ENCODE measurements at places on chromosomes 5 and 9.

- peaks cover 9% of the 10 kb centered on the region for H3K4me1 ChIP-seq
- H3K27ac ChIP-seq: no peak overlapping the region
- no peak overlapping the region for H3K4me3 ChIP-seq
- no peaks in the 10 kb centered on the region for H3K36me3 ChIP-seq
Measured at GRCh38 chr5:31967461-31967860, 206.7 kb downstream of the GOLPH3 start.

DNA sequence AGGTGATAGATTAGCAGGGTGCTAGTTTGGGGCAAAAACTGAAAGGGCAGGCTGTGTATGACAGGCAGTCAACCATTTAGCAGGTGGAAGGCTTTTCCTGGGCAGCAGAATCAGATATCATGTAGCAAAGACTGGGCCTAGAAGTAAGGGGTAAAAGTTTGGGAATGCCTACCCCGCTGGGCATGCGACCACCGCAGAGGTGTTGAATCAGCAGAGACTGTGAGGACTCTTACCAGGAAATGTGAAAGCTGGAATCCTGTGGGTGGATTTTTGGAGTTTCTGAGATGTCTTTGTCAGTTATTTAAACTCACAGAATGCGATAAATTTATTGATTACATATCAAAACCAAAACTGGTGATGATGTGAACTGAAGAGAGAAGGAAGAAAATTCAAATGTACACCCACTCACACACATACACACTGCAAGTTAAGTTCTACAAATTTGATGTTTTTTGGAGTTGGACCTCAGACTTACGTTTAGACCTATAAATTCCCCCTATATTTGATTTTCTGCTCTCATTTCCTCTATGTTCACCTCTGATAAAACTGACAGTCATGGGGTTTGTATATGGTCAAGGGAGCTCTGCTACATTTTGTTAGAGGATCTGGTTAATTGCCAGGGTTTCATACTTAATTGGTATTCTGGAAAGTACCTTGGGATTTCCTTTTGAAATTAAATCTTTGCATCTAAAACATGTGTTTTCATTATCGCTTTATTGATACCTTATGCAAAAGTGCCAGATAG lies 333.6 kb downstream of the CSNK1G3 start:
- no peak overlapping the region for H3K4me3 ChIP-seq
- no peak for DNase-seq
- H3K27ac ChIP-seq: peak overlapping the region; percentile 79
- H3K27me3 ChIP-seq: no peaks in the 10 kb centered on the region

DNA sequence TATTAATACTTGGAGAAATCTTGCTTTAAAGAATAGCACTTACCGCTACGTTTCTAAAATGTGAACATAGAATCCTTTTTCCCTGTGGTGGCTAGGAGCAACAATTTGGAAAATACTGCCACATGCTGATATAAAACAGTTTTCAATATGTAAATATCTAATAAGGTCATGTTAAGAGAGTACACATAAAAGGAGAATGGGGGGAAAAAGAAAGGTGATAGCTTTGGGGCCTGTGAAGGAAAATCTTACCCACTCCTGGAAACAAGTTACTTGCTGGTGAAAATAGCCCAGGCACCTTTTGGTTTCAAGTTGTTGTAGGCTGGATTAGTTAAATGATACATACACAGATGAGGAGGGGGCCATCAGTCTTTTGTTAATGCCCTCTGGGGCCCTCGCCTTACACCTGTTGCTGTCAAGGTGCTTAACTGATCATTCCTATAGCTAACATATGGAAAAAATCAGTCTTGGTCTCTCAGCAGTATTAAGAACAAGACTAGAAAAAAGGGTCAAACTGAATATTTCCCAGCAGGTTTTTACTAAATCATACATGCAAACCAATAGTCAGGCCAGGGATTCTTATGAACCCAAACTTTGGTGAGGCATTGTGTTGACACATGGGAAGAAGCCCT lies 24.1 kb downstream of the FYB1 start:
- no peak overlapping the region for H3K4me3 ChIP-seq
- no peaks in the 10 kb centered on the region for H3K27me3 ChIP-seq
- no peaks in the 10 kb centered on the region for H3K36me3 ChIP-seq
- H3K27ac ChIP-seq: no peak overlapping the region

DNA sequence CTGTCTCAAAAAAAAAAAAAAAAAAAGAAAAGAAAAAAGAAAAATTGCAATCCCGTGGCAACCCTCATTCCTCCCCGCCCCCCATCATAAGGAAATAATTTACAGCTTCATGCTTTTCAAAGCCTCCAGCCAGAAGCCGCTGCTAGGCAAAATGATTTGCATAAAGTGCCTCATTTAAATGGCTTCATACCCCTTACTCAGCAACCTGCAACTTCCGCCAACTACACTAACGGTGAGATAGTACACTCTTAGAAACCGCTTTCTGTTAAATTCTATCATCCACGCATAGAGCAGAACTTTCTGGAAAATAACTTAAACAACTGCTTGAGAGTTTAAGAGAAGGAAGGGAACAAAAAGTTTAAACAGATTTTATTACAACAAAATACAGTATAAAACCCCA lies 17.8 kb downstream of the SERINC5 start:
- H3K27me3 ChIP-seq: no peaks in the 10 kb centered on the region
- H3K27ac ChIP-seq: no peak overlapping the region
- no peaks in the 10 kb centered on the region for H3K36me3 ChIP-seq
- no peak for DNase-seq
- H3K4me1 ChIP-seq: peaks cover 14% of the 10 kb centered on the region
- H3K4me3 ChIP-seq: no peak overlapping the region

DNA sequence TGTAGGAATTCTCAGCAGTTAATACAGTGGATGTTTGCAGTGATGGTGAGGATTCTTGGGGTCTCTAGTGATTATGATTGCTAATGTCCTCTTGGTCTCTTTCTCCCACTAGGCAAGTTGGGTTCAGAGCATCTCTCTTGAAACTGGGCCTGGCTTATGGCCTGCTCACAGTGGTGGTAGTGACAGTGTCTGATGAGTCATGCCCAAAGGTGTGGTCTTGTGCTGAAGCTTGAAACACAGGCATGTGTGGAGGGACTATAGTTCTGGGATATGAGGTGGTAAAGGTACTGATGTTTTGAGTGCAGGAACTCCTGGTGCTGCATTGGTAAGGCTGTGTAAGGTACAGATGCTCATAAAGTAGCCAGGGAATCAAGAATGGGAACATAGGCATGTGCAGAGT lies 231.1 kb downstream of the FAM170A start:
- H3K4me1 ChIP-seq: no peaks in the 10 kb centered on the region
- DNase-seq: no peak
- no peak overlapping the region for H3K4me3 ChIP-seq
- no peaks in the 10 kb centered on the region for H3K36me3 ChIP-seq

GRCh38 chr5:87136096-87136495 lies 131.6 kb upstream of the RASA1 start:
- H3K4me1 ChIP-seq: no peaks in the 10 kb centered on the region
- no peak overlapping the region for H3K27ac ChIP-seq
- no peaks in the 10 kb centered on the region for H3K27me3 ChIP-seq
- DNase-seq: no peak
- no peak overlapping the region for H3K4me3 ChIP-seq

- DNase-seq: no peak
- H3K27ac ChIP-seq: peak overlapping the region; percentile 67
- peaks cover 50% of the 10 kb centered on the region for H3K4me1 ChIP-seq
Measured at GRCh38 chr9:97521576-97522333, 20.3 kb downstream of the TMOD1 start.

- no peak overlapping the region for H3K27ac ChIP-seq
- H3K27me3 ChIP-seq: no peaks in the 10 kb centered on the region
- H3K36me3 ChIP-seq: no peaks in the 10 kb centered on the region
- DNase-seq: no peak
- no peaks in the 10 kb centered on the region for H3K4me1 ChIP-seq
Measured at GRCh38 chr5:100469767-100470166, 65.4 kb upstream of the FAM174A start.

- H3K4me1 ChIP-seq: no peaks in the 10 kb centered on the region
- no peaks in the 10 kb centered on the region for H3K27me3 ChIP-seq
- no peak for DNase-seq
- H3K36me3 ChIP-seq: no peaks in the 10 kb centered on the region
- H3K27ac ChIP-seq: no peak overlapping the region
- H3K4me3 ChIP-seq: no peak overlapping the region
Measured at GRCh38 chr5:109857405-109858031, 167.8 kb downstream of the MAN2A1 start.

DNA sequence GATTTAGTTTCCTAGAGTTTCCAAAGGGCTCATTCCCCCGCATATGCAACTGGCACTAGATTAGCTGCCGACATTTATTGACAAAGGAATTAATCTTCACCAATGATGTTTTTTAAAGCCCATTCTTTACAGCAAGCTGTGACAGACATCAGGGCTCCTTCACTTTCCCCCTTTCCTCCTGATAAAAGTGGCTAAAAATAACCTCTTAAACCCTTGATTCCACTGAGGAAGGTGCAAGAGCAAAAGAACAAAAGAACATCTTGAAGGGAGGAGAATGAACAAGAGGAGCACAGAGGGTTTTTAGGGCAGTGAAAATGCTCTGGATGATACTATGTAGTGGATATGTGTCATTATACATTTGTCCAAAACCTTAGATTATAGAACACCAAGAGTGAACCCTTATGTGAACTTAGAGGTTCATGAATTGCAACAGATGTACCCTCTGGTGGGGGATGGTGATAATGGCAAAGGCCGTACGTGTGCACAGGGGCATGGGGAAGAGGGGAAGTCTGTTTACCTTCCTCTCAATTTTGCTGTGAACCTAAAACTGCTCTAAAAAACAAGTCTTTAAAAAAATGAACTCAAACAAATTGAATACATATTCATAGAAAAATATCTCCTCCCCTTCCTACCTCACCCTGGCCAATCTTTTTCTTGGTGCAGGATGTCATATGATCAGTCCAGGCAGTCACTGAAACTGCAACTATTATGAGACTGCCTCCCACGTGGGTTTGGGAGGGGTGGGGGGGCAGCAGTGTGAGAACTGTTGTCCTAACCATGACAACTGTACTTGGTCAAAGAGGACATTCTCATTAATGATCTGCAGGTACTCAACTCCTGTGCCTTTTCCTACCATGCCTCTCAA lies 83.0 kb downstream of the MARCHF3 start:
- H3K4me1 ChIP-seq: peaks cover 37% of the 10 kb centered on the region
- H3K36me3 ChIP-seq: no peaks in the 10 kb centered on the region
- no peak for DNase-seq
- H3K4me3 ChIP-seq: no peak overlapping the region

DNA sequence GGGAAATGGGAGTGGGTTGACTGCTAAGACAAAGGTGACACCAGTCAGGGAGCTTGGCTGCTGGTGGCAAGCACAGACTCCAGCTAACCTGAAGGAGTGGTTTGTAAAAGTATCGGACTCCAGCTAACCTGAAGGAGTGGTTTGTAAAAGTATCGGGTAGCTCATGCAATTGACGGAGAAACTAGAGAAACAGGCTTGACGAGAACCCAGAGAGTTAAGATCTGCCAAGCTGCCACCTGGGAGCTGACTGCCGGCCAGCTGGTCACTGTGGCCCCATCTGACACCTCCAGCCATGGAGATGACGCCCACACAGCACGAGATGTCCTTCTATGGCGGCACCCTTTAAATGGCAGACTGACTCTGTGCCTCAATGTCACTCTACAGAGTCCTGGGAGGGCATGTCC lies 28.3 kb upstream of the CRB2 start:
- no peak for DNase-seq
- no peak overlapping the region for H3K4me3 ChIP-seq
- H3K27ac ChIP-seq: no peak overlapping the region
- H3K36me3 ChIP-seq: no peaks in the 10 kb centered on the region
- no peaks in the 10 kb centered on the region for H3K27me3 ChIP-seq
- peaks cover 5% of the 10 kb centered on the region for H3K4me1 ChIP-seq

DNA sequence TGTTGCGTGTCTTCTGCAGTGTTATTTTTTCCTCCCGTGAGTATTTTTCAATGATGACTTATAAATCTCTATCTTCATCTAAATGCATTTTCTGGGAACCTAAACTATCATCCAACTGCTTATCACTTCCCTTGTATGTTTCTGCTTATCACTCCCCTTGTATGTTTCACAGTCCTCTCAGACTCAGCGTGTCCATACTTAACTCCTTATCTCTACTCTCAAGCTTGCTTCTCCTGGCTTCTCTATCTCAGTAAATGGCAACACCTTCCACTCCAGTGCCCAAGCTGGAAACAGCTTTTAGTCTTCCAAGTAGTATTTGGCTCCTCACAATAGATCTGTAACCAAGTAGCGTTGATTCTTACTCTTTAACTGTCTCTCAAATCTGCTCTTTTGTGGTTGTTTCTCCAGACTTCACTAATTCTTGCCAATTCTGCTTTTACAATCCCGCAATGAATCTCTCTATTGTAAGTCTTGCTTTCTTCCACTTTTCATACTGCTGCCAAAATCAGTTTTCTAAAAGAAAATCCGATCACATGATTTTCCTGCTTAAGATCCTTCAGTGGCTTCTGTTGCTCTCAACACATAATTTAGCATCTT lies 33.8 kb upstream of the TXNDC8 start:
- no peaks in the 10 kb centered on the region for H3K36me3 ChIP-seq
- H3K4me3 ChIP-seq: no peak overlapping the region
- peaks cover 4% of the 10 kb centered on the region for H3K27me3 ChIP-seq

DNA sequence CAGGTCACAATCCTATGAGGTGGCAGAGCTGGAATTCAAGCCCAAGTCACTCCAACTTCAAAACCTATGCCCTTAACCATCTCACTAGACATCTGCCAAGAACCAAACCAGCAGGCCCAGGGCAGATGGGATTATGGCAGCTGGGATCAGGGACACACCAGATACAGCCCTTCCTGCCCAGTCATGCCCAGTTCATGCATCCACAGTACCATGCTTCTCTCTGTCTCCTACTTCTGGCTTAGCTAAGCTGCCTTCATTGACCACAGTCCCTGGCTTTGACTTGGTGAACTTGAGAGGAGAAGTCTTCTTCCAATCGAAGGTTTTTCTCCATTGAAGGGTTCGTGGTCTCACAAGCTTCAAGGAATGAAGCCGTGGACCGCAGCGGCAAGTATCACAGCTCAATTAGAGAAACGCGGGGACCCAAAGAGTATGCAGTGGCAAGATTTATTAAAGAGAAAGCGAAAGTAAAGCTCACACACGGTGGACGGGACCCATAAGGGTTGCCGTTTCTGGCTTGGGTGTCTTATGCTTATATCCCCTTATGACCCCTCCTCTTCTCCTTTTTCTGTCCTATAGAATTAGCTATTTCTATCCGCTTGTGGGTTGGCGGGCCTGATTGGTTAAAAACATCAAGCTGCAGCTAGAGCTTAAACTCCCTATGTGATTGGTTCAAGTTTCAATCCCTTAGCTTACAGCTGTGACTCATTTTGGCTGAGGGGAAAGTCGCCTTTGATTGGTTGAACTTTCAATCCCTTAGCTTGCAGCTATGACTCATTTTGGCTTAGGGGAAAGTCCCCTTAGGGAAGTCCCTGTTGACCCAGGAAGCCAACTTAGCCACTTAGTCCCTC lies 101.2 kb downstream of the TRIM36 start:
- H3K4me1 ChIP-seq: no peaks in the 10 kb centered on the region
- no peaks in the 10 kb centered on the region for H3K36me3 ChIP-seq
- no peak overlapping the region for H3K4me3 ChIP-seq
- peak; percentile 8 for DNase-seq
- H3K27ac ChIP-seq: no peak overlapping the region

DNA sequence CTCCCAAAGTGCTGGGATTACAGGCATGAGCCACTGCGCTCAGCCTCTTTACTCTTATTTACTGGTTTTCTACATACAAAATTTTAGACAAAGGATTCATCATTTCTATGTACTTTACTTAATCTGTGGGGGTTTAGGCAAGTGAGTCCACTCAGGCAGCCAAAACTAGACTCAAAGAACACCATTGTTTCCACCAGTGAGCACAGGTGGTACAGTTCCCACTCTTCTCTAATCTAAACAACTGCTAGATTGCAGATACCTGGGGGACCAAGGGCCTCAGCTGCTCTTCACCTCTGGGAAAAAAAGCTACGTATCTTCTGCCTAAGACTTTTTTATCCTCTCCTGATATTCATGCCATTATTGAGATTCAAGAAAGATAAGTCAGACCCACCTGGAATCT lies 260.1 kb downstream of the EBF1 start:
- no peaks in the 10 kb centered on the region for H3K36me3 ChIP-seq
- H3K4me3 ChIP-seq: no peak overlapping the region

All from cardiac muscle cell (in vitro differentiated cells and primary cell).